ENCODE measurements at places on chromosomes 4 and X.

GRCh38 chr4:140042634-140043033, 111.3 kb downstream of the MAML3 start:
- no peak for DNase-seq

DNA sequence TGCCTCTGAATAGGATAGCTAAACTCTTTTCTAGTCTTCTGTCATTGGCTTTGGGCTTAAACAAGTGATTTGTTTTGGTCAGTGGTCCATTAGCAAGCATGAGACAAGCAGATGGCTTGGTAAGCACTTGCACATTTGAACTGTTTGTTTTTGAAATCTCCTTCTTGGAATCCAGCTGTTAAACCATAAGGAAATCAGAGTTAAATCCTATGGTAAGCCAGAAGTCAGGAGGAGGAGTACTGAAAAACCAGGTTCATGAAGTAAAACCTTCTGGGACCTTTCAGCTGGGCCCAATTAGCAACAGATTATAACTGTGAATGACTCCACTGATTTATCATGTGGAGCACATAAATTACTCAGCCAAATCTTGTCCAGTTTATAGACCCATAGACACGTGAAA, 1042.5 kb upstream of the PABPC4L start:
- DNase-seq: no peak

- DNase-seq: peak; percentile 29
These were observed at the start of gene DLG3 for GRCh38 chrX:70444326-70444945. TSS of gene DLG3 (plus strand) at chrX:70444835. CDS start at chrX:70445202, 367 bp downstream.

DNA sequence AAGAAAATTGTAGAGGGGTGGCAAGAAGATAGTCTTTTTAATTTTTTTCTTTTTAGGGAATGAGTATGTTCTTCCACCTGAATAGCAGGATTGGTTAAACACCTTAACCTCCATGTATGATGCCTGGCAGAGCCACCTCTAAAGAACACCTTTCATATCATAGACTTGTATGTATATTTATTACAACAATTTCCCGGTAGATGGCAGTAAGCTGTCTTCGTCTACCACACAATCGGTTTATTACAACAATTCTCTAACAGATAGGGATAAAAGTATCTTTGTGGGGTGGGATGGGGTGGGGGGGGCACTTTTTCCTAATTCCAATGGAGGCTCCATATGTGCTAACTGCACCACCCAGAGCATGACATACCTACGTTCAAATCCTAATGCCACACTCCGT, 255.5 kb downstream of the LDB2 start:
- DNase-seq: no peak

DNA sequence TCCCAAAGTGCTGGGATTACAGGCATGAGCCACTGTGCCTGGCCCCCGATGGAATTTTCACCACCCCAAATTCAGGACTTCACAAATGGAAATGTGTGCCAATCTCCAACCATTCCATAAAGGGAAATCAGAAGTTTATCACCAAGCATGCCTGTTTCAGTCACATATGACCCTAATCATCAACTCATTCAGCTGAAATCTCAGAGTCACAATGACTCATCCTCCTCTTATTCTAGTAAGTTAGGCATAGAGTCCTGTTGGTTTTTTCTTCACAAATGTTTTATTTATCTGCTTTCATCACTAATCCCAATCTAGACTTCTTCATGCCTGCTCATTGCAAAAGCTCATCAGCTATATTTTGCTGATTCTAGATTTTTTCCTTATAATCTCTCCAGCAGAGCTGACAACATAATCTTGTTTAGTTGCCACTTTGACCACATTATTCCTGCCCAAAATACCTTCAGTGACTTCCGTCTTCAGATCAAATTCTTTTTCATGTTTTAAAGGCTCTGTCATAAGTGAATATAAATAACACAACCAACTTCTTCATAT, 83.3 kb downstream of the SLC7A11 start:
- no peak for DNase-seq

- no peak for DNase-seq
These were observed 33.3 kb upstream of the RBBP7 start for GRCh38 chrX:16903274-16904022.

GRCh38 chr4:79864500-79865200, 208.4 kb downstream of the ANTXR2 start:
- no peak for DNase-seq

DNA sequence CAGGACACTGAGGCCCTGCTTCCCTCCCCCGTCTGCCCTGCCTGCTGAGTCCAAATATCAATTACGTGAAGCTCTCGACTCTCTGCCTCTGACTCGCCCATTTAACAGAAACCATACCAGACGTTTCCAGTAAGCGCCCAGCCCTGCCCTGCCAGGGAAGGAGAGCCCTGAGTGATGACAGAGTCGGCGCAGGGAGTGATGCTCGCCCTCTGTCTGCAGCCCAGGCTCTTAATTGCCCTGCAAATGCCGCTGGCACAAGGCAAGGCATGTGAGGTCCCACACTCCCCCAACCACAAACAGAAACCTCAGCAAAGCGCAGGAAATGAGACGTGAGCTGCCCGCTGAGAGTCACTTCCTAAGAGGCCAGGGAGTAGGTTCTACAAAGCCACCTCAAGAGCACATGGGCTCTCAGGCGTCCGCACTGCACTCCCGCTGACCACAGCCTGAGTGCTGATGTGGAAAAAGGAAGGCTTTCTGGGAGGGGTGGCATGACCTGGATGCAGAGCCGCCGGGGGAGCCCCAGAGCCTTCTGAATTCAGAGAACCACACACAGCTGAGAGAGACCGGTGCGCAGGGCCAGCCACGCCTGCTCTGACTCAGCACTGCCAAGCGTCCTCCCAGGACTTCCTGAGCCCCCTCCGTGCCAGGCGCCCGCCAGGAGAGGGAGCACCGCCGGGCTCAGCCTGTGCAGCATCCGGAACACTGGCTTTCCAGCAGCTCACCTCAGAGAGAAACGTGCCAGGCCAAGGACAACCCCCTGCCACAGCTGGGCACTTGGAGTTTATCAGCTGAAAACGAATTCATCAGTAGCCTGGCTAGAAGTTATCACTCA, 5.3 kb downstream of the ZFYVE28 start:
- DNase-seq: no peak

- DNase-seq: no peak
These were observed 149.6 kb downstream of the INPP4B start for GRCh38 chr4:142696334-142697122.

DNA sequence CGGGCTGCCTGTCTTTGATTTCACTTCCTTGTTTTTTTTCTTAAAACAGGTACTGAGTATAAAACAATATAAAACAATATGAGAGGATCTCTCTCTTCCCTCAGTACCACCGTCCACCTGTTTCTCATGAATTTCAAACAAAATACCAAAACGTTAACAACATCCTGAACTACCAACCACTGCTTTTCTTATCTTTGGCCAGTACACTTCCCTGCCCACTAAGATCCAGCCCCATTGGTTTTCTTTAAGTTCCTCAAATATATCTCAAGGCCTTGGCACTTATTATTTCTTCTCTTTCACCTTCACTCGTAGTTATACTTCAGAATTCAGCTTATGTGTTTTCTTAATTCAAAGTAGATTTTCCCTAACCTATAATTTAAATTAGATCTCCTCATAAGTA, 370.2 kb upstream of the GRIA3 start:
- DNase-seq: no peak

DNA sequence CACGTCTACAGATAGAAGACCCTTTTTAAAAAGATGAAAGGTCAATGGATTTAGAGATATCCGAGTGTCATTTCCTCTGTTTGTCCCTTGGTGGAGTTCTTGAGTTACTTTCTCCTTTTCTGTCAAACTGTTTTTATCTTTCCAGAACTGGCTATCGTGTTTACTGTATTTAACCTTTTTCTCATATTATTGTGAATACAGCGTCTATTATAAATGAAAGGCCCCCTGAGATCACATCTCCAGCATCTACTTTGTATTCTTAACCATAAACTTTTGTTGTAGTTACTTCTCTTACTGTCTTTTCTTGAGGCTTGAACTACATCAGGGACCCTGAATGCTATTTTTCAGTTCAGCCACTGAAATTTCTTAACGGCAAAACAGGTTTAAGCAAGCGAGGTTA, 4.0 kb upstream of the PCDH7 start:
- DNase-seq: no peak

DNA sequence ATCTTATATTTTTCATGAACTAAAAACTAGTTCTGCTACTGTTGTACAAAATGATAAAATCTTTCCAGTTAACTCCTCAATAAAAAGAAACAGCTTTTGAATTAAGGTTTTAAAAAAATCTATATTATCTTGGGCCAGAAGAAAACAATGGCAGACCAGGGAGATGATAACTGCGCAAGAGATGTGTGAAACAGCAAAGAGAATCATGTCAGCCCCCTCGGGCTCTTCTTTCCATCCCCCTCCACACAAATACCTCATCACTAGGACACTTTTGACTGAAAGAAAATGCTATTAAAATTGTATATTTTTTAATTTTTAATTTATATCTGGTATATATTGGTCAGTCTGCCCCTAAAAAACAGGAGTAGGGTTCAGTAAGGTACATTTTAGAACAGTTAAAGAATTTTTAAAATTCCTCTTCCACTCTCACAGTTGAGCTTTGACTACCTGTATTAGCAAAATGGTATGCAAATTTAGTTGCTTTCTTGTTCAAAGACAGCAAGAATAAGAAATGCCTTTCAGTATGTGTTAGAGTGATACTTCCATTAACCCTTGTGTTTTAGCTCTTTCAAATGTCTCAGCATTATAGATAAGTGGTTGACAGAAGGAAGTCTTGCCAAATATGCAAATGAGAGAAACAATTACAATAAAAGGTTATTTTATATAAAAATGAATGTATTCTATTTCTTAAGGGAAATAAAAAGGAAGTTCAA, 36.4 kb upstream of the LCORL start:
- DNase-seq: no peak

GRCh38 chrX:88977835-88978234, 230.8 kb downstream of the CPXCR1 start:
- DNase-seq: no peak

DNA sequence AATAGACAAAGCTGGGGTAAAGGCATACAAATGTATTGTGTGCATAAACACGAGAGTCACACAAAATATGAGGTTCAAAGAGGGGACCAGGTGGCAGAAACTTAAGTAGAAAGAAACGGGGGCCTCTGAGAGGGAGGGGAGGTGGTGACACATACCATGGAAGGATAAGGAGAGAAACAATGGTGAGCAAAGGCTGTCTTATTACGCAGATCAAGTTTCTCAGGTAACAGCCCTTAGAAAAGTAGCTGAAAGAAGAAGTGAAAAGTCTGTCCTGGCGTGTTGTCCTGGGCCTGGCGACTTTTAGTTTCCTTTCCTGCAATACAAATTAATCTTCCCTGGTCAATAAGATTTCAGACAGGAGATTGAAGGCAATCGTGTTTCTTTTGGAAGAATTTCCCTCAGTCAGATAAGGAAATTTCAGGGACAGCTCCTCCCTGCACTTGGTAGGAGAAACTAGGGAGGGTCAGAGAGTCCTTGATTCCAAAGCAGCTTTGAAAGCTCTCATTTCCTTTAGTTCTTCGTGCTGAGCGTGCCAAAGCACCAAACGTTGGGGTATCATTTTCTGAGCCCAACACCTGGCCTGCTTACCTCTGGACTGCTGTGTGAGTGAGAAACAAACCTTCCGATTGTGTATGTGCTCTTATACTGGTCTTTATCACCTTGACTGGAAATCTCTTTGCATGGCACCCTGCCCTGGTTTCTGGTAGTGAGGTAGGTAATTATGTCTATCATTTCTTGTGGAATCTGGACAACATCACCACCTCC, 676.7 kb upstream of the LCORL start:
- no peak for DNase-seq

GRCh38 chr4:112857461-112857860, 192.0 kb upstream of the ANK2 start:
- DNase-seq: no peak

GRCh38 chrX:120823556-120823955, 52.1 kb downstream of the CT47B1 start:
- DNase-seq: no peak

- no peak for DNase-seq
These were observed 14.4 kb downstream of the ITGB1BP2 start for GRCh38 chrX:71315917-71316316.

DNA sequence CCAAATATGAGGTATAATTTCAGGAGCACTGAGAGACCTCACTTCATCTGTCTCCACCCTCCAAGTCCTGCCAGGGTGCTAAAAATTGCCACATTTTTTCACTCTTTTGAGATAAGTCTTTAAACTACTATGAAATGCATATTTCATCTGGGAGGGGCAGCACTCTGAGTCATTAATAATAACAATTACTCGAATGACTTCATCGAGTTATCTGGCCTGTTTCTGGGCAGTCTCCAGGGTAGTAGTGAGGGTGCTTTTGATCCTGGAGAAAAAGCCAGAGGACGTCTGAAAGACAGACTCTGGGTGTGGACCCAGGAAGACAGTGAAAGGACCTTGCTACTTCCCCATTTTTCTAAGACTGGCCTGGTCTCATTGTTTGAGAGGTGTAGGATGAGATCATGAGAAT, 42.3 kb upstream of the SRD5A3 start:
- DNase-seq: no peak

- DNase-seq: peak; percentile 70
These were observed 653 bp downstream of the HHIP start for GRCh38 chr4:144646523-144647094.

DNA sequence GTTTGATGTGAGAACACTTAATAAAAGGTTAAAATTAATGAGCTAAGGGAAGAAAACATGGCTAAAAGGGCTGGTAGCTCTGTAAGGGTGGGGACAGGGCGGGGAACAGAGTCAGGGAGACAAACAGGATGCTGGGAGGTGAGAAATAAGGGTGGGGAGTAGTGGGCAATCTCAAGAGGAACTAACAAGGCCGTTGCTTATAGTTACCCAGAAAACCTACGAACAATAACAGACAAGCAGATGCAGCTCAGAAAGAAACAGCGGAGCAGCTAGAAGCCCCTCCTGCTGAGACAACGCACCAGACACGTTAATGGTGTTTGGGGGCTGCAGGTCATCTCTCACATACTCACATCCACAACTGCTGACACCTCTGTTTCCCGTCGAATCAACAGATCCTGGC, 9.7 kb upstream of the KLF3 start:
- DNase-seq: no peak

DNA sequence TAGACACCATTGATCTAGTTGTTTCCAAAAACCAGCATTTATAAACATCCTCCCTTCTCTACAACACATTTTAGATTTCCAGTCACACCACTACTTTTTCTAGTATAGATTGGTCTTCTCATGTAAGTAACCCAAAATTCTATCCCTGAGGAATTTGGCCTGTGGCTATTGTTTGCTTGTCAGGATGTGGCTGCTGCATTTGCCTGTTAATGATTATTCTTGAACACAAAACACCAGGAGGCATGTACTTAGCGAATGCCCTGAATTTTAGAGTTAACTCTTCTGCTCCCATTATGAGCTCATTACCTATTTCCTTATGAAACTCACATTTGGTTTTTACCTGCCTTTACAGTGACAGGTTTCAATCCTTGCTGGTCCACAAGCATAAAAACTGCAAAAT, 102.0 kb upstream of the FSTL5 start:
- no peak for DNase-seq

- DNase-seq: no peak
These were observed 36.1 kb upstream of the DOCK11 start for GRCh38 chrX:118459494-118459893.

DNA sequence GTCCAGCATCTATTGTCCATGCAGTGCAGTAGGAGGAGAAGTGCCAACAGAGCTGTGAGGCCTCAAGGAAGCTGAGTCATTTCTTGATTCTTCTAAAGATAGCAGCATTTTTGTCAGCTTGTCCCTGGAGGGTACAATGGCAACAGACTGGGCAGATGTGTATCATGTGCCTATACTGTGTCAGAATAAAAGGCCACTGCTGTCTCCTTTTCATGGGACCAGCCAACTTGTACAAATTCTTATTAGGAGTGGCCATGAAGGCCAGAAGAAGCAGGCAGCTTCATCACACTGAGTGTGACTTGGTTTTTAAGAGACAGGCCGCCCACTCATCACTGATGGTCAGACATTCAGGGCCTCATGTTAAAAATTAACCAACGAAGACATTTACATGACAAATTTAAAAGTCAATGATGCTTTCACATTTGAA, 185.0 kb upstream of the FAM241A start:
- no peak for DNase-seq

All from WERI-Rb-1 (cell line).